Mammary epithelial cell (primary cell): ENCODE measurements at places on chromosomes 1 and 21. TPM values are rescaled to one million over a fixed set of nuclear protein-coding genes. Genes with fewer than 3 reads are reported as not detected.

GRCh38 chr1:6794164-6794563 lies 8.9 kb downstream of the CAMTA1 start:
- DNase-seq = peak; percentile 8

- DNase-seq = no peak
Measured at GRCh38 chr1:173201969-173202368, 5.2 kb downstream of the TNFSF4 start.

DNA sequence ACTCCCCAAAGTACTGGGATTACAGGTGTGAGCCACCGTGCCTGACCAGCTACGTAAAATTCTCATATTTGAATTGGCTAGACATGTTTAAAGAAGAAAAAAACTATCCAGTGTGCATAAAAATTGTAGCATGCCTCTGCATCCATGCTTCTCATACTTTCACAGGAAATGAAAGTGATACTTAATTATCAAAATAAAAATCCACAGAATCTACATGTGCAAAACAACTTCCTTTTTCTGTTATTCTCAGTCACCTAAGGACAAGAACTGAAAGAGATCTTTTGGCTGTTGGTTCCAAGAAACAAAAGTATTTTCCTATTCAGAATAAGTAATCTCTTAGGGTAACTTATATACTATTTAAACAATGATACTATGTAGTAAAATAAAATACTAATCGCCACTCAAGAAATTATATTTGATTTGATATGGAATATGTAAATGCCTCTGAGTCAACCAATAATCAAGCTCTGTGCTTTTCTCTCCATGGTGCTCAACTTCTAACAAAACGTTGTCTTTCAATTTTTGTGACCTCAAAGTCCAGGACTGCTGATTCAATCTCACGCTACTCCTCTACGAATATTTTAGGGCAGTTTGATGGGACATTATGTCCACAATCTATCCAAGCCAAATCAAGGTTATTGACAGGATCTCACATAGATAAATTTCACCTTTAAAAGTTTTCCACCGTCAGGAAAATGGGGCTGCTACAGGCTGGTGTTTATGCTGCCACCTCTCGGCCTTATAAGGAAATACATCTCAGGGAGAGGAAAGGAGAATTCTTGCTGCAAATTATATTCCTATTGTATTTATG lies 102.7 kb downstream of the ZNF281 start:
- DNase-seq = no peak

DNA sequence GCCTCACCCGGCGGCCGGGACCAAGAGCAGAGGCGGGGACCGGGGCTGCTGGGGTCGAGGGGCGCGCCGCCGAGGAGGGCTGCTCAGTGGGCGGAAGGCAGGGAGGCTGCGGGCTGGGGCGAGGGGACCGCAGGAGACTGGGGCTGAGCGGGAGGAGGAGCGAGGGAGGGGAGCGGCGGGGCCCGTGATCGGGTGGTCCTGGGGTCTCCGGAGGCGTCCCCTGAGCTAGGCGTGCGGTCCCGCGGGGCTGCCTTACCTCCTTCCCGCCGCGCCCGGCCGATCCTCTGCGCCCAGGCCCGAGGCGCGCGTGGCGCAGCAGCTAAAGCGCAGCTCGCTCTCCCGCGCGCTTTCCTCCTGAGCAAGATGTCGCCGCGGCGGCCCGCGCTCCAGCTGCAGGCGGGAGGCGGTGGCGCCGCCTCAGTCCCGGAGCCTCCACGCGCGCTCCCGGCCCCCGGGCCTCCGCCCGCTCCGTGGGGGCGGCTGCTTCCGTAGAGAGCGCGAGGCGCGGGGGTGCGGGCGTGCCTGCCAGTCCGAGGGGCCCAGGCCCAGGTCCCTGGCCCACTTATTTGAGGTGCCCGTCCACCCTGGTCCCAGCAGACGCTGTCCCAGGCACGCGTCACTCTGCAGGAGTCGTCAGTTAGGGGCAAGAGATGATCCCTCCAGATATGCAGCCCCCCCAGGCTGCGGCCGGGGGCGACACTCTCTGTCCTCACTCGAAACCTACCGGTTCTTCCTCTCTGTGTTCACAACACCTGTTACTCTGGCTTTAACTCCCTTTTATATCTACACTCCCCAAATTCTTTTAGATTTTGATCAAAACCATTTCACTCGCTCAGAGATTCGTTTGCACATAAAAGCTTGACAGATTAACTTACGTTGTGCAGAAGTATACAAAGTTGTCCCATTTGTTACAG lies at the start of gene CCSAP:
Gene CCSAP, minus strand, starts transcription at position 392 of the 914 bp plus-strand sequence. CDS start 582 bp downstream, outside the sequence.
- DNase-seq = peak; percentile 32

ZNF695 gene
- 2.1 and 4.4 TPM in 2 replicates for total RNA-seq

TRIM67 gene
- total RNA-seq = not detected

LRRC38 gene
- total RNA-seq = not detected

TMEM167B gene
- 27.4 and 39.6 TPM in 2 replicates for total RNA-seq

- DNase-seq = no peak
Measured at GRCh38 chr1:179177182-179177581, 52.3 kb downstream of the ABL2 start.

- DNase-seq = no peak
Measured at GRCh38 chr1:21304488-21304887, 14.2 kb upstream of the ECE1 start.

- DNase-seq = peak; percentile 57
Measured at GRCh38 chr1:151934048-151934493, 24.8 kb upstream of the THEM4 start.

DNA sequence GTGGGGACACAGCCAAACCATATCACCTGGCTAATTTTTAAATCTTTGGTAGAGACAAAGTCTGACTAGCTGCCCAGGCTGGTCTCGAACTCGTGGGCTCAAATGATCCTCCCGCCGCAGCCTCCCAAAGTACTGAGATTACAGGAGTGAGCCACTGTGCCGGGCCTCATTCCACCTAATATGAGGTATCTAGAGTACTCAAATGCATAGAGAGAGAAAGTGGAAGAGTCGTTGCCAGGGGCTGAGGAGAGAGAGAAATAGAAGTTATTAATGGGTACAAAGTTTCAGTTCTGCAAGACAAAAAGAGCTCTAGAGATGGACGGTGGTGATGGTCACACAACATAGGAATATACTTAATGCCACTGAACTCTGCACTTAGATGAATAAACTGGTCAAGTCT lies 119.6 kb downstream of the TOMM20 start:
- no peak for DNase-seq

GRCh38 chr21:35438643-35439404 lies 389.7 kb upstream of the RUNX1 start:
- DNase-seq = peak; percentile 55

GRCh38 chr1:210159211-210159610 lies 73.4 kb upstream of the SERTAD4 start:
- no peak for DNase-seq

DNA sequence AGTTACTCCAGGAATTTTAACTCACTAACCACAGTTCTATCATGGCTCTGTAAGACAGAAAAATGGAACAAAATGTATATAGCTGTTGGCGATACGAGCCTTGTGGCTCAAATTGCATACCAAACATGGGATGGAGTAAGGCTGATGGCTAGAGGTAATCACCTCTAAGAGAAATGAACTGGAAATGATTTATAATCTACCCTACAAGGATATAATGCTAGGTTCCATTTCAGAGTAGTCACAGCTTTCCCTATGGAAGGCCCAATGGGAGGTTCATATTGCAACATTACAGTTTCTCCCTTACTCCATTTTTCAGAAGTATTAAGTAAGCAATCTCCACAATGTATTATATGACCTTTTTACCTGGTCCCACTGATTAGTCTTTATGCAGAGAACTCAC lies 61.6 kb downstream of the EDEM3 start:
- no peak for DNase-seq

DNA sequence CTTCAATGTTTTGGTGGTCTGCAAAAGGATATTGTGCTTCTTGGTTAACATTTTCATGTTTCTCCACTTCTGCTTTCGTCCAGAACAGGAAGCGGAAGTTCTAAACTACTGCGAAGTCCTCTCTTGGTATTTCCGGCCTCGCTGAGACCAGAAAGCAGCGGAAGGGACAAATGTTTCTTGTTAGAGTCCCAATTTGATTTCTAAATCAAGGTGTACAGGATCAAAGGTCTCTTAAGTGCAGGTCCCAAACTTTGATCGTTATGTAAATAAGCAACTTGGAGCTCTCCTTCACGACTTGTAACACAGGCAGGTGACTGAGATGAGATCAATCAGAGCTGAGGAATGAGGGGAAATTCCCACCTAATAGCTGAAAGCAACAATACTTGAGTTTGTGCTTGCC lies 40.1 kb upstream of the HMCN1 start:
- no peak for DNase-seq

DNA sequence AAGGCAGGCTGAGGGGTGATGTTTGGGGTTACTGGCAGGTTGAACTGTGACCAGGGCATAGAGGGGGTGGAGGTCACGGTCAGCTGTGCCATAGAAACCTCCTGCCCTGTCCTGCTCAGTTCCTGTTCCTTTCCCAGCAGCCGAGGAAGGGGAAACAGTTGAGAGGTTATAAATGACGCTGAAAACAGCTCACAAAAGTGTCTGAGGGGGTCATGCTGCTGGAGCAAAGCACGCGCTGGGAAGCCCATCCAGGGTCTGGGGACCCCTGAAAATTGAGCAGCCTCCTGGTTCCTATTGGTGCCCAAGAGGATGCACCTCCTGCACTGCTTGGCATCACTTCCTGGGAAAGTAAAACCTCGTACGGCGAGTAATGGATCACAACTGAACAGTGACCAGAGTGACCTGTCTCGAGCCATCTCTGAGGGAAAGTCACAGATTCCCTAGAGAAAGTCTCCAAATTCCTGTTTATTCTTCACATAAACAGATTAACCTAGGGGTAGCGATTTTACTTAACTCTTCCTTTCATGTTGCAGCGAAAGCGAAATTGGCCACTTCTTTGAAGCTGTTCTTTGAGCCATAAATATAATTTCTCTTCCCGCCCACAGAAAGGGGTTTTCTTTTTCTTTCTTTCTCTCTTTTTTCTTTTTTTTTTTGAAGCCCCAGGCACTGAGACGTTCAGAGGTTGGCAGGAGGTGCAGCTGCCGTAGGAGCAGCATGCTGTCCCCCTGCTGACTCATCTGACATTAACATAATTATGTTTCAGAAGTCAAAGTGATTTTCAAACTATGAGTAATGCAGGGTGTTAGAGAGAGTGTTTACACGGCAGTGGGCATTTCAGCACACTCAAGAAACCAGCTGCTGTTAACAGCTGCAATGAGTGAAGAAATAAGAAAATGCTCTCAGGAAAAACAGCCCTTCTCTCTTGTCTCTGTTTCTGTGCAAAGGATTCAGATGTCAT lies 41.8 kb upstream of the ATF3 start:
- peak; percentile 82 for DNase-seq

- no peak for DNase-seq
Measured at GRCh38 chr1:228408041-228408868, 1.6 kb upstream of the TRIM11 start.

VWA1 gene
- total RNA-seq = 4.1 and 11.3 TPM in 2 replicates

DNA sequence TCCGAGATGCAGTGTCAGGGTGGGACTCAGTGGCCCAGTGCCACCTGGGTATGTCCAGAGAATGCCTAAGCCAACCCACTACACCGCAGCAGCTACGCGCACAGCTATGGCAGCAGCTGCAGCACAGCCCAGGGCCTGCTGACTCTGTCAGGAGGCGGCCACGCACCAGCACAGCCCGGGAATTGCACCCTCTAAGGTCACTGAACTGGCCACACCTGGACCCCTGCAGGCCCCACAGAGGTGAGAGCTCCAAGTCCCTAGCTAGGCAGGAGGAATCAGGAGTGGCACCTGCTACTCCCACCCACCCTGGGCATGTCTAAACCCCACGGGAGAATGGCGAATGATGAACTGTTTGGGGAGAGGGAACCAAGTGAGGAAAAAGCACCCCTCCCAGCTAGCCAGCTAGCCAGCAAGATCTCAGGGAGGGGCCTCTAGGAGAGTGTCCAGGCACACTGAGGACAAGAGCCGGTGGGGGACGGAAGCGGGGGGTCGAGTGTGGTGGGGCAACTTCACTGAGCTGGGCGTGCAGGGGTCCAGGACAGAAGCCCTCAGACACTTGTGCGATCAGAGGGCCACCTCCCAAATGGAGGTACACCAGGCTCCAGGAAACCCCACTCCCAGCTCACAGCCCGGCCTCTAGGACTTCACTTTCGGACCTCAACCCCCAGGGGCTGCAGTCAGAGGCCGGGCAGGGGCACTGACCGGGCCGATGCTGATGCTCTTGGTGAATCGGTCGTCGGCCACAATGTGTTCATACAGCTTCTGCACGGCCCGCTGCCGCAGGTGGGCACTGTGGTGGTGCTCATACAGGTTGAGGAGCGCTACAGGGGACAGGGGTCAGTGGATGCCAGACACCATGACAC lies 13.9 kb downstream of the LSS start:
- DNase-seq = no peak

TNN gene
- total RNA-seq = not detected

SLC6A9 gene
- 32.5 TPM for total RNA-seq

- DNase-seq = no peak
Measured at GRCh38 chr21:45434645-45435217, 29.8 kb downstream of the COL18A1 start.

DNA sequence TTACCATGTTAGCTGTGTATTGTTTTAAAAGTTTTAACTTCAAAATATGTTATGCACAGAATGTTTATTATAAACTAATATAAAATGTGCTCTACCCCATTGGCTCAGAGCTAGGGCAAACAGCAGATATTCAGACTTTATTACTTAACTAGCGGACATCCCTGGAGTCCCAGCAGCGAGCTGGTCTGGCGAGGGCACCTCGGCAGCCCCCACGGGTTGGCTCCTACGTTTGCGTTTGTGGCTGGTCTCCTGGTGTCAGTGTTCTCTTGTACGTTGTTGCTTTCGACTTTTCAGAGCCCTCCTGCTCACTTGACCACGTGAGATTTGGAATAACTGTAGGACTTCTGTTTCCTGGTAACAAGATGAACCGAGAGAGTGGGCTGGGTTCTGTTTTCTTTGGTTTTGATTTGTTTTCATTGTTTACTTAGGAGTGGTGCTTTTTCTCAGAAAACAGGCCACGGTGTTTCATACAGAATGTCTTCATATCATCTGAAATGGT lies 44.5 kb downstream of the CBS start:
- DNase-seq = no peak

TENT5C gene
- 0.17 TPM for total RNA-seq

- peak; percentile 91 for DNase-seq
Measured at GRCh38 chr1:208808301-208808700, 564.1 kb upstream of the PLXNA2 start.

DNA sequence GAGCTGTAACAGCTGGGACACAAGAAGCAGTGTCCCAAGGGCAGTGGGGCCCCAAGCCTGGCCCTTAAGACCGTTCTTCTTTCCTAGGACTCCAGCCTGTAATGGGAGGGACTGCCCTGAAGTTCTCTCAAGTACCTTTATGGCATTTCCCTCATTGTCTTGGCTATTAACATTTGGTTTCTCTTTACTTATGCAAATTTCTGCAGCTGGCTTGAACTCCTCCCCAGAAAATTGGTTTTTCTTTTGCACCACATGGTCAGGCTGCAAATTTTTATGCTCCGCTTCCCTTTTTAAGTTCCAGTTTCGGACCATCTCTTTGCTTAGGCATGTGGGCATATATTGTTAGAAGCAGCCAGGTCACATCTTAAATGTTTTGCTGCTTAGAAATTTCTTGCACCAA lies 3.1 kb upstream of the MROH9 start:
- DNase-seq = no peak

MYOG gene
- not detected in 2 replicates for total RNA-seq

ZBTB40 gene
- 13.6 and 15.4 TPM in 2 replicates for total RNA-seq

LCE2C gene
- not detected for total RNA-seq

GRCh38 chr1:235131961-235132360 lies 3.3 kb upstream of the TOMM20 start:
- no peak for DNase-seq

- no peak for DNase-seq
Measured at GRCh38 chr1:46285730-46286477, 17.5 kb downstream of the LRRC41 start.

GRCh38 chr1:110237386-110238152 lies 27.5 kb downstream of the KCNC4 start:
- no peak for DNase-seq

GRCh38 chr1:15224259-15224869 lies 22.7 kb upstream of the FHAD1 start:
- DNase-seq = no peak

C1QC gene
- not detected in 2 replicates for total RNA-seq
